ENCODE measurements at places on chromosomes 11 and 22.
A peak's percentile ranks its signal among the peaks of the same experiment; 100 is the strongest.

DNA sequence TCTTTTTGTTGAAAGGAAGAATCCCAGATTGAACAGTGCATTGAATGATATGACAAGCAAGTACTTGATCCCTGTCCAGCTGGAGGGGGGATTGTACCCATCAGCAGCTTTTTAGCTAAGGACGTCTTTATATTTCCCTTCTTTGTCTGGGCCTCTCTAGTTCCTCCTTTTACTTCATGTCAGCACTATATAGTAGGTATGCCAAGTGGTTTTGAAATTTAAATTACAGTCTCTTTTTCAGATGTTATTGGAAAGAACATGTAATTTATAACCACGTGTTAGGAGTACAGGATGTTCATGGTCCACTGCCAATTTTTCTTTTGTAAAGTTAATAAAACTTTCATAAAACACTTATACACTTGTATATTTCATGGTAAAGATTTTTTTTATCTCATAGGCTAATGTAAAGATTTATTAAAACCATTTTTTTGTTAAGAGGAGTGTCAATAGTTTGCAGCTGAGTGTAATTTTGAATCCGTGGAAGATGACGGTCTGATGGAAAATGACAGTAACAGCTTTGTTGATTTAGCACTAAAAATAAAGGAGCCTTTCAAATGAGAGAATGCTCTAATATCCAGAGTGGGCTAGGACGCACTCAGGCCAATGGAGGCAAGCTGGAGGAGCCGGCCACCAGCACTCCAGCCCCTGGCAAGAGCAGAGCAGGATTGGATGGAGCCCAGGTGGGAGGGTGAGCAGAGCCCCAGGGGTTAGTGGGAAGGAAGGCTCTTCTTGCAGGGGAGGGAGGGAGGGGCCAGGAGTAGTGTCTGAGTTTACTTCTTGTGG, 488.3 kb downstream of the INSC start:
- DNase-seq: no peak

GRCh38 chr11:111360150-111361043, 18.7 kb downstream of the POU2AF1 start:
- DNase-seq: no peak

DNA sequence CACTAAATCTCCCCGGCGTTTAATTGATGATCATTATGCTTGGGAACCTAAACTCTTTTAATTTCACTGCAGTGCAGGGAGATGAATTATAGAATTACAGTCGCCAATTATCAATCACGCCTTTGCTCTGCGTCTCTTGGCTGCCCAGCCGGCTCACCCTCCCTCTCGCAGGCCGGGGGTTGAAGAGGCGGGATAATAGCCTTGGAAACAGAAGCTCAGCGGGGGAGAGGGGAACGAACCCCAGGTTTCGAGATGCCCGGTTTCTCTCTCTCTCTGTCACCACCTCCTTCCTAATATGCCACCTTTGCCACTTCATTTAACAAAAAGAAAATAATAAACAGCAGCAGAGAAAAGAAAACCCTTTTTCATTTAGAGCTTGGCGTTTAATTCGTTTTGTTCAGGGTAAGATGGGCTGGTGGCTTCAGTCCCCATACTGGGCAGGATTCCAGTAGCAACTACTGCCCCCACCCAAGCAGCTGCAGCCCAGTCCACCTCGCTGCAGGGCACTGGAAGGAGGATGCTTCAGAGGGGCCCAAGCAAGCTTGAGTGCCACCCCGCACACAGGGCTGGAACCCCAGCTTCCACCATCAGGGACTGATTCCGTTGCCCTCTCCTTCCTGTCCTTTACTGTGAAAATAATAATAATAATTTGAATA, 271.7 kb downstream of the BUD13 start:
- no peak for DNase-seq

DNA sequence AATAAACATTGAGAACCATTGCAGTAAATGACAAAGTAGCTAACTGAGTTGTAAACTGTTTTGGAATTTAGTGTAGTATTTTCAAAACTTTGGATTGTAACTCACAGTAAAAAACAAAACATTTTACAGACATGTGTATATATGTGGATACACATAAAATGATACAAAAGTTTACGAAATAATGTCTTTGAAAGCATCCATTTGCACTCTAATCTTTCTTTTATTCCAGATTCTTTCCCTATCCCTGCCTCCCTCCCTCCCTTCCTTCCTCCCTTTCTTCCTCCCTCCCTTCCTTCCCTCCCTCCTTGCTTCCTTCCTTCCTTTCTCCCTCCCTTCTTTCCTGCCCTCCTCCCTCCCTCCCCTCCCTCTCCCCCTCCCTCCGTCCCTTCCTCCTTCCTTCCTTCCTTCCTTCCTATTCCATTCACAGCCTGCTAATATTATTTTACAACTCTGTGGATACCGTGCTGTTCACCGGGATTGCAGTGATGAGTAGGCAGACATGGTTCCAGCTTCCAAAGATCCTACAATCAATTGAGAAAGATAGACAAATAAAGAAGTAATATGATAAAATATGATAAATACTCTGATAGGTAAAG, 3.5 kb downstream of the RRM1 start:
- DNase-seq: no peak

DNA sequence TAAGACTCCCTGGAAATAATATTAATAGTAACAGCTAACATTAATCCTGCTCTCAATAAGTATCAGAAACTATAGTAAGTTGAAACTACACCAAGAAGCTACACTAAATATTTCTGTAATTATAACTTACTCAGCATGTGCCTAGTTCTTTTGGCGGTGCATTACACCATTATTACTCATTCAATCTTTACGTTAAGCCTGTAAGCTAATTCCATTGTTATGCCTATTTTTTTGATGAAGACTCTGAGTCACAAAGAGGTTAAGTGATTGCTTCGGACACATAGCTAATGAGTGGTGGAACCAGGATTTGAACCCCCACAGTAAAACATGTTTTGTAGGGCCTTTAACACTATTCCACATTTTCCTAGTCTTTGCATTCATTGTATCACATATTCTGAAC, 111.6 kb downstream of the RASSF10 start:
- DNase-seq: no peak

- no peak for DNase-seq
Observed at GRCh38 chr11:106030609-106031008, 8.6 kb upstream of the MSANTD4 start.

GRCh38 chr11:72639502-72640375, 34.5 kb downstream of the PDE2A start:
- no peak for DNase-seq

- no peak for DNase-seq
Observed at GRCh38 chr22:23533771-23534191, 46.3 kb downstream of the IGLL1 start.

DNA sequence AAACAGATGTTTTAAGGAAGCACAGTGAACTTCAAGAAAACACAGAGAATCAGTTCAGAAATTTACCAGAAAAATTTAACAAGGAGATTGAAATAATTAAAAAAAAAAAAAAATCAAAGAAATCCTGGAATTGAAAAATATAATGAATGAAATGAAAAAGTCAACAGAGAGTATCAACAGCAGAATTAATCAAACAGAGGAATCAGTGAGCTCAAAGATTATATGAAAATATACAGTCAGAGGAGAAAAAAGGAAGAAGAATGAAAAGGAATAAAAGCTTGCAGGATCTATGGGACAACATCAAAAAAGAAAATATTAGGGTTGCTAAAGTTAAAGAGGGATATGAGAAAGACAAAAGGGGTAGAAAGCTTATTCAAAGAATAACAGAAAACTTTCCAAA, 82.3 kb downstream of the XRRA1 start:
- no peak for DNase-seq

DNA sequence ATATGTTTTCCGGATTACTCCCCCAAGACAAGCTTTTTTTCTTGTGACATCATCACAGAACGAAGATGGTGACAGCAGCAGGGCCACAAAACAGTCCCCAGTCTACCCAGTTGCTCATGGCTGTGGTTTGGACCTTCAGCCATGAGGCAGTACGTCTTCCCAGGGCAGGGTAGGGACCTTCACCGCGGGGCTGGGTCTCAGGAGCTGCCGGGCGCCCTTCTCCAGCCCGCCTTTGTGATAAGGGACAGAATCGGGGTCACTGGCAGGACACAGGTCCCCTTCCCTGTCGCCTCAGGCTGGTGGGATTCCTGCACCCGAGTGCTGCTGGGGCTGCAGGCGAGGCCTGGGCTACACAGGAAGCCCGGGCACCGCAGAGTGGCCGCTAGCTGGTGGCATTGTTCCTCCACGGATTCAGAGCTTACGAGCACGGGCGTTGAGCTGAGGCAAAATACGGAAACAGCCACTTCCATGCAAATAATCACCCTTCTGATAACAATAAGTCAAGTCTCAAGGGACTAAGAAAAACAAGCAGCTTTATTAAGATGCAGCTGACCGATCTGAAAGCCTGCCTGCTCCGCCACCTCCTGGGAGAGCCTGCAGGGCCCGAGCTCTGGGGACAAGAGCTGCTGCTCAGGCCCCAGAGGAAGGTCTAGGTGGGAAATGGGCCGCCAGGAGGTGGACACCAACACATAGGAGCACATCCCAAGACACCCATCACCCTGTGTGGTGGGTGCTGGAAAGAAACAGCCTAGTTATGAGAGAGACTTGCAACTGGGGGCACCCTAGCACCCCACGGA, 12.3 kb downstream of the TBX1 start:
- DNase-seq: no peak

DNA sequence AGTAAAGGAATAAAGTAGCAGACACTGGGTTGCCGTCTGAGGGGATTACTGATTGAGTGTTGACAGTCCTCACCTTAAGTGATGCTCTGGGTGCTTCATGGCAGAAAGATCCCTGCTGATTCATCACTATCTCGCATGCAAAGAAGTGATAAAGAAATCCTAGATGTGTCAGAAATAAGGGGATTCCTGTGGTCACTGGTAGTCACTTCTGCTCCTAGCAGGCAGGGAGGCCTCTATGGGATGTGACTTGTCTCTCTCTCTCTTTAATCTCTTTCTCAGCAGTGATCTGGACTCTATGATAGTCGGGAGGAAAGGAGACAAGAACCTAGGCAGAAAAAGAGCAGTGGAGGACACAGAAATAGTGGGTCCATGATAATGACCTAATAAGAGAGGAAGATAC, 30.9 kb upstream of the OR56A1 start:
- no peak for DNase-seq

GRCh38 chr11:5933116-5933515, 8.9 kb upstream of the OR56A3 start:
- no peak for DNase-seq

DNA sequence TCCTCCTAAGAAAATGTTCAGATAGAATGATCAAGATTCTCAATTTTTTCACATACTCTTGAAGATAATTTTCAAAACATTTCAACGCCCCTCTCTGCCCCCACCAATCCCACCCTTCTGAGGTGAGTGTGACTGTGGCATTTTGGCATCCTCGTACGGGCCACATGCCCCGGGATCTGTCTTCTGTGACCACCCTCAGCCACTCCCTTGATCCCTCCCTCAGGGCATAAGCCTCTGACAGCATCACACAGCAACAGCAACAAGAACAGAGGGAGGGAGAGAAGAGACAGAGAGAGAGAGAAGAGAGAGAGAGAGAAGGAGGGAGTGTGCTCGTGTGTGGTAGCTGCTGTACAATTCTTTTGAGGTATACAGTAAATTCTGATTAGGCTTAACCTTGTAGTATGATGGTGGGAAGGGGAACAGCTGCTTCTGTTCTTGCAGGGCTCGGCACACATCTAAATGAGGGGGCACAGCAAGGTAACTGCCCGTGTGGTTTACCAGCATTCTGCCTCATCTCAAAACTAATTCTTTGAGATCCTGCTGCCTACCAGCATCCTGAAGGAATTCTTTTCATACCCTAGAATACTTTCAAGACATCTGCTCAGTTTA, 21.4 kb downstream of the SCUBE2 start:
- no peak for DNase-seq

- no peak for DNase-seq
Observed at GRCh38 chr11:131109790-131110189, 193.5 kb upstream of the SNX19 start.

DNA sequence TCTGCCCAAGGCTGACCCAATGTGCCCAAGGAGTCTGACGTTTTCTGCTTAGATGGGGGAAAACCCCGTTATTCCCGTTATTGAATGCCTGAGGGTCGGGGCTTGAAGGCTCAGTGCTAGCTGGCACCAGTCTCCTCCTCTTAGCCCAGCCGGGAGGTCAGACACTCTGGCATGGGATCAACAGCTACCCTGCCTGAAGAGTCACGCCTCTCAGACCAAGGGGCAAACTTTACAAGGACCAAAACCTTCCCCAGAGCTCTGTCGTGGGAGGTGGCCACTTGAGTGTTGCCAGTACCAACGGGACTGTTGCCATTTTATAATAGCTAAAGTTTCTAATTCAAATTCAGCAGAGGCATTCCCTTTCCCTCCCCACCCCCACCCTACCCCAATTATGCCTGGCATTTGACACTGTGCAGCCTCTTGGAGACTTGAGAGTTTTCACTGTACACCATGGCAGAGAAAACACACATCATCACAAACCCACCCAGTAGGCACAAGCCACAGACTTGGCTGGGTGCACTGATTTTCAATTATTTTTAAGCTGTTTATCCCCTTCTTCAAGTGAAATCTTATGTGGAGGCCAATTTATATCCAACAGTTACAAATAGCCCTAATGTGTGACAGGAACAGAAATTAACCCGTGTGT, 137.5 kb upstream of the SYT13 start:
- no peak for DNase-seq

DNA sequence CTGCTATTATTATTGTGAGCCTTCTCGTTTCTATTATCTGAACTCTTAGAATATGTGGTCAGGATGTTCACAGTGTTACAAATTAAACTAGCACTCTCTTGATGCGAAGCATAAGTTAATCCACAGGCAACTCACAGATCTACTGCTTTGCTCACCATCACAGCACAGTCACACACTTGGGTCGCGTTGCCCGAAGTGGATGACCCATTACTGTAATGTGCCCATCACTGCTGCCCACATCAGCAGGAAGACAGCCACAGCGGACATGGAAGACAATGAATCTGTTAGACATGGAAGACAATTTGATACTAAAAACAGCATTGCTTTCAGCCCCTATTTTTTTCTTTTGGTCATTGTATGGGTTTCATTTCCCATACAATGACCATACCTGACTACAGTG, 216.4 kb upstream of the B3GAT1 start:
- no peak for DNase-seq

GRCh38 chr22:24424901-24425775, 2.3 kb upstream of the ADORA2A start:
- DNase-seq: no peak

GRCh38 chr11:66371627-66372415, at the start of gene SLC29A2:
Gene SLC29A2 (minus strand): TSS chr11:66371760. CDS start chr11:66371591, 169 bp downstream.
- DNase-seq: peak; percentile 64

DNA sequence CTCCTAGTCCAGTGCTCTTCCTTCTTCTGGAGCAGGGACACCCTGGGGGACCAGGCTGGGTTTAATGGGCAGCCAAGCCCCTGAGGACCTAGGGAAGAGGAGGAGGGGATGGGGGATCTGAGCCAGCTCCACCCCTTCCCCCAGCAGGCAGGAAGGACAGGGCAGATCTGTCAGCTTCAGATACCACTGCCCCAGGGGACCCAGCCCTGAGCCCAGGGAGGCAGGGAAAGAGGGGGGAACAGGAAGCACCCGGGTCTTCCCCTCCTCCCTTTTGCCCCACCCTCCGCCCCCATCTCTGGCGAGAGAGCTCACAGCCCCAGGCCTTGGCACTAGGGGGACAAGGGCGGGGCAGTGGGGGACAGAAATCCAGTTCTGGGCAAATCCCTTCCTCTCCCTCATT, 11.7 kb upstream of the SOX10 start:
- no peak for DNase-seq
